SJSA1 (cell line): ENCODE measurements at places on chromosomes 3 and 15. TPM values are rescaled to one million over a fixed set of nuclear protein-coding genes. Genes with fewer than 3 reads are reported as not detected.

- no peak for DNase-seq
Measured at GRCh38 chr15:79078003-79078402, 12.6 kb downstream of the RASGRF1 start.

- DNase-seq, result no peak
Measured at GRCh38 chr3:55271549-55271948, 215.6 kb downstream of the WNT5A start.

DNA sequence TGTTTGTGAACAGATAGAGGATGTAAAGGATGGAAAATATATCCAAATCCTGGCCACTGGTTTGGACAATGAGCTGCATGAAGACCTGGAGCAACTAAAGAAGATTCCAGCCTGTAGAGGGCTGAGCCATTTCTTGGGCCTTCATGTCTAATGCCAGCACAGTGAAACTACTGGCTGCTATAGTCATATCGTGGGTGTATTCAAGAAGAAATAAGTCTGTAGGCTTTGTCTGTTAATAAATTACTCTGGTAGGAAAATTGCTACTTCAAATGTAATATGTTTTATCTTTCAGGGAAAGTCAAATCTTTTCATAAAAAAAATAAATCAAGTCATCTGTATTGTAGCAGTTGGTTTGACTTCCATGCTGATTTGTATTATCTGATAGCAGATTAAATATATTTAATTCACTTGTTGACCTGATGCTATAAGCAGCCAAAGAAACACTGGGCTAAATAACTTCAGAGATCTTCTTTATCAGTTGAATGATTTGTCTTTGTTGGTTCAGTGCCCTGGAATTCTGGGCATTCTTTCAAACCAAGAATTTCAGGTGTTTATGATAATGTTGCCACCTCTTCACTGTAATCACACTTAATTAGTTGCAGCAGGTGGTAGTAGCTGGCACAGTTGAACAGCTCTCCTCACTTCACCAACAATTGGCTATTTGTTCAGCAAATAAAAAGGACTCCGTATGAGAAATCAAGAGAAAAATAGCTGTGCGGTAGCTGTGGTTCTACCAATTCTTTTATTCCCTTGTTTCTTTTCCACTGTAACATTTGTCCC, 1109.5 kb downstream of the NSUN3 start:
- DNase-seq, result no peak

GRCh38 chr3:188305220-188305619, 151.3 kb downstream of the LPP start:
- no peak for DNase-seq

The SAMD7 gene
- not detected in 2 replicates for total RNA-seq

DNA sequence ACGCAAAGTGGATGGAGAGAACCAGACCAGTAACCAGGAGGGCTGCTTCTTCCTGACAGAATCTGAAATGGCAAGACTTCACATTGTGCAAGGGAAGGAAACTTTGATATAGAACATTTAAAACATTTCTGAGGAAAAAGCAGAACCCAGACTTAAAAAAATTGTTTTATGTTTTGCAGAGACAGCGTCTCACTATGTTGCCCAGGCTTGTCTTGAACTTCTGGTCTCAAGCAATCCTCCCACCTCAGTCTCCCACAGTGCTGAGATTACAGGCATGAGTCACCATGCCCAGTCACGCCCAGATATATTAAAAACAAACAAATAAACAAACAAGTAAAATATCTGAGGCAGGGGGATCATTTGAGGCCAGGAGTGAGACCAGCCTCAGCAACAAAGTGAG, 46.2 kb downstream of the CRTAP start:
- DNase-seq, result no peak

DNA sequence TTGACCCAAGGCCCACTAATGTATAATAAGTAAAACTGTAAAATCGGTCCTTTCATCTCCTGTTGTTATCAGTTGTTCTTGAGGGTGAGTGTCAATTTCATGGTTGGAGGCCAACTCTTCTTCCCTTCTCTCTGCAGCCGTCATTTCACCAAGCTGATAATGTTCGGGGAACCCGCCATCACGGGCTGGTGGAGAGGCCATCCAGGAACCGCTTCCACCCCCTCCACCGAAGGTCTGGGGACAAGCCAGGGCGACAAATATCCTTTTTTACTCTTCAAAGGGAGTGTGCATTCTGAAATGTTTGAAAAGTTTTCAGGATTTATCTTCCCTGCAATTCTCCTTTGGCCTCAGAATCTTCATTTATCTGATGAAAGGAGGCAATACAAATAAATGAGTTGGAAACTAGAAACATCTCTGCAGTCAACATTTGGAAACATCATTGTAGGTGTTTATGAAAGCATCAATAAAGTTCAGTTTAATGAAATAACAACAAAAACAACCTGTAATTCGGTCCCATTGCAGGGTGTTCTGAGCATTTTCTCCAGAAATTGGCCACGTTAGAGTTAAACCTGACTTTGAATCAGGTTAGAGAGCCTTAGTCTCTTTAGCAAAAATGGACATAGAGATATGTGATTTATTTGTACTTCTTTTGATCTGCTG, 63.9 kb downstream of the CRTC3 start:
- no peak for DNase-seq

DNA sequence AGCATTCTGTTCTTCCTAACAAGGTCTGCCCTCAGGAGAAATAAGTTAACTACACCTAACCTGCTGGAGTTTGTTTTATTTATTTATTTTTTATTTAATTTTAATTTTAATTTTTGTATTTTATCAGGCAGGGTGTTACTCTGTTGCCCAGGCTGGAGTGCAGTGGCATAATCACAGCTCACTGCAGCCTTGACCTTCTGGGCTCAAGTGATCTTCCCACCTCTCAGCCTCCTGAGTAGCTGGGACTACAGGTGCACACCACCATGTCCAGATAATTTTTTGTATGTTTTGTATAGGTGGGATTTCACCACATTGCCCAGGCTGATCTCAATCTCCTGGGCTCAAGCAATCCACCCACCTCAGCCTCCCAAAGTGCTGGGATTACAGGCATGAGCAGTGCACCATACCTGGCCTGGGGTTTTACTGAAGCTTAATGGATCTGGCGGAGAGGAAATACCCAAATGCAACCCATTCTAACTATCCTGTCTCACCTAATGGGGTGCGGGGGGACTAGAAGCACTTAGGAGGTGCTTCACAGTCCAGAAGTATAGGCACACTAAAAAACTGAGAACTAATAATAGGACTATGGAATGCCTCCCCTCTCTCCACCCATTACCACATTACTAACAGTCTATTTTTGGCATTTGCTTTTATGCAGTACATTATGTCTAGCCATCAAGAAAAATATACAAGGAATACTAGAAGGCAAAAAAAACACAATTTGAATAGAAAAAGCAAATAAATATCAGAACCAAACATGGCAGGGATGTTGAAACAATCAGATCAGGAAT, 61.4 kb downstream of the TTBK2 start:
- DNase-seq, result no peak

DNA sequence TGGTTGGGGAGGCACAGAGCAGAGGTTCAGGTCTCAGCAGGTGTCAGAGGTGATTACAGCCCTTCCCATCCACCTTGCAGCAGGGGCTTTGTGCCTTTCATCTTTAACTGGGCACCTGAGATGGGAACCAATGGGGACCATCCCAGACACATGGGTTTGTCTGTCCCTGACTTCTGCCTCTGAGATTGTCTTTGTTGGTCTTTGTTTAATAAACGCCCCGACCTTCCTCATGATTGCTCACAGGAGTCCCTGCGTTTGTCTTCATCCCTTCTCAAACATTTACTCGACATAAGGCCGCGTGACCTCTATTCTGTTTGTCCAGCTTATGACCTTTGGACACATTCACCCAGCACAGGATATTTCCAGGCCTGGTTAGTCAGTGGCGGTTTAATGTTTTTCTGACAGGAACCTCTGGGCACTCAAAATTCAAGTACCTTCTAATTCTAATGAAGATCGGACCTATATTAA, 5.9 kb downstream of the ZSCAN2 start:
- DNase-seq, result no peak

DNA sequence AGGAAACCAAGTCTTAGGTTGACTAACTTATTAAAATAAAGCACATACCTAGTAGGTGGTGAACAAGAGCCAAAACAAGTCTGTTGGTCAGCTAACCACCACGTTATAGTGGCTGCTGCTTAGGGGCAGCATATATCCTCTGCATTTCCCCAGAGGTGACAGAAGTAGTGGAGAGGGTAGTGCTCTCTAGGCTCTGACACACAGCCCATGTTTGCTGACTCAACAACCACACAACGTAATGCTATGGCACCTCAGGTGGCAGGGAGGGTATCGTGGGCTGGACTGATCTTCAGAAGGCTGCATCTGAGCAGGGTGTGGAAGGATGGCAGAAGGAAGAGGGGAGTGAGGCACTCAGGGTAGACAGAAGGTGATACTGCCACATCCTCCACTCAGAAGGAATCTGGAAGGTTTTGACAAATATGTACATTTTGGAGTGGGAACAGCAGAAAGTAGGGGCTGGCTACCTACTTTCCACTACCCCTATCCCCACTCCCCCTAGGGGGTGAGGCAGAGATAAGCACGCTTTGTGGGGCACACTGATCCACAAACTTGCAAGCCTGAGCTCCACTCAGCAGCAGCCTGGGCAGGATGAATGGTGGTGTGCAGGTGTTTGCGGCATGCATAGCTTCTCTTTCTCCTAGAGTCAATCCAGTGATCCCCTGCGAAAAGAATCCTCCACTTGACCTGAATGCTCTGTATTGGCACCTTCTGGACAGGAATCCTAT, 178.1 kb downstream of the RORA start:
- DNase-seq, result no peak

The ZBTB38 gene
- 52.1 and 75.7 TPM in 2 replicates for total RNA-seq

GRCh38 chr3:153958635-153959595, 162.3 kb upstream of the ARHGEF26 start:
- DNase-seq, result no peak
